ENCODE measurements at places on chromosomes 3 and 15.

DNA sequence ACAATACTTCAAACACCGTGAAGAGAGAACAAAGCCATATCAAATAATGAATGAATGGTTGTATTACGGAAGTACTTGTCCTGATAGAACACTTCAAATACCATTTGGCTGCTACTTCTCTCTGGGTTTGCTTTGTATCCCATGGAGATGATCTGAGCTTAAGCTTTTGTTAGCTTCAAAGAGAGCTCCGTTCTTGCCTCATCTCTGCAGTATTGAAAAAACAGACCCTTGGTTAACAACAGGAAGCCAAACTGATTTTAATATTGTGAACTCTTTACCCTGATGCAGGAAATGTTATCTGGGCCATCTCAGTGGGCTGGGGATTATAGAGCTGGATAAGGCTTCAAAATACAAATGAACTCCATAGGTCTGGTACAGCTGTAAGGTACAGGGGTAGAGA, 101.0 kb downstream of the CHL1 start:
- no peak for DNase-seq

DNA sequence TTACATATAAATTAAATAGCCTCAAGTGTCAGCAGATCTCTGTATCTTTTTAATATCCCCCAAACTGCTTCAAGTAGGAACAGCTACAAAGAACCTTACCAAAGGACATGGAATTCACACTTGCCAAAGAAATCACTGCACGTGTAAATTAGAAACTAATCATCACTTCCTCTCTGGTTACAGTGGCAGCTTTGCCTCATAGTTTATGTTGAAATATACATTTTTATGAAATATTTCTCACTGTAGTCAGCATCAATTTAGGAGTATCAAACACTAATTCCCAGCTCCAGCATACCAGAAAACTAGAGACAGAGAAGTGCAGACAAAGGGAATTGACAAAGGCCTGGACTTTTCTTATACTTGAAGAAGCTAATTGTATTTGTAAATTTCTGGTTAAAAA, 260.9 kb downstream of the TIGIT start:
- DNase-seq, result no peak

DNA sequence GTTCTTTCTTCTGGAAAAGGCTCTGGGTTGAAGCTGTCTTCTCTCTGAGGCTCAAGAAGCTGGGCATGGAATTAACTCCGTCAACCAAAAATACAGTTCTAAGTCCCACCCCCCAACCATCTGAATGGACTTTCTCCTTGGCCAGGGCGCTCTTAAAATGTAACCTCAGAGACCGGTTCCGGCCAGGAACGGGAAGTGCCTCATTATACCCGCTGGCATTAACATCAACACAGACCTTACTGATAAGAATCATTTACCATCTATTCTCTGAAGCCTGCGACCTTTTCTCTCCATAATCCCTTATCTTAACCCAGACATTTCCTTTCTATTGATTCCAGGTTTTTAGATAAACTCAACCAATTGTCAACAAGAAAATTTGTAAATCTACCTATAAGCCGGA, 64.7 kb downstream of the ATP1B3 start:
- no peak for DNase-seq

GRCh38 chr3:122257644-122258364, 67.2 kb upstream of the CSTA start:
- no peak for DNase-seq

- DNase-seq, result no peak
These were observed 226.4 kb downstream of the SCAPER start for GRCh38 chr15:76678766-76679165.

DNA sequence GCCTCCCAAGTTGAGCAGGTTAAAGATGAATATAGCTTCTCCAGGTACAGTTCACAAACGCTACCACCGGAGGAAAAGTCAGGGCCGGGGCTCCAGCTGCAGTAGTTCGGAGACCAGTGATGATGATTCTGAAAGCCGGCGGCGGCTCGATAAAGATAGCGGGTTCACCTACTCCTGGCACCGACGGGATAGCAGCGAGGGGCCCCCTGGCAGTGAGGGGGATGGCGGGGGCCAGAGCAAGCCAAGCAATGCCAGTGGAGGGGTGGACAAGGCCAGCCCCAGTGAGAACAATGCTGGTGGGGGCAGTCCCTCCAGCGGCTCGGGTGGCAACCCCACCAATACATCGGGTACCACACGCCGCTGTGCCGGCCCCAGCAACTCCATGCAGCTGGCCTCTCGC, 61.4 kb downstream of the SNRK start:
- DNase-seq, result no peak
